Activated naive CD4-positive, alpha-beta T cell treated with Interleukin-2 at 50 U/mL for 16 hours (primary cell): ENCODE measurements at places on chromosomes 1 and 21.

GRCh38 chr1:107457989-107458388 is 317.1 kb downstream of the NTNG1 start:
- no peak for DNase-seq

- DNase-seq: no peak
These were observed 564.2 kb downstream of the PTPRU start for GRCh38 chr1:29800522-29800956.

DNA sequence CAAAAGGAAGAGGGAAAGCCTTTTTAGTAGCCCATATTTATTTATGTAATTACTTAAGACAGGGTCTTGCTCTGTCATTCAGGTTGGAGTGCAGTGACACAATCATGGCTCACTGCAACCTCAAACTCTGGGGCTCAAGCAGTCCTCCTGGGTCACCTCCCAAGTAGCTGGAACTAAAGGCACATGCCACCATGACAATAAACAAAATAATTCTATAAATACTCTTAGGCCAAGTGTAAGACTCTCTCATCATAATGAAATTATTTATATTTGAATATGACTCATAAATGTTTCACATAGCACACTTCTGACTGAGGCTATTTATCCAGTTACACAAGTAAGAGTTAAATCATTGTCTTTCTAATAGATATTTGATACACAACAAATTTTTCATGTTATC is 314.7 kb downstream of the AMY1C start:
- DNase-seq: no peak

DNA sequence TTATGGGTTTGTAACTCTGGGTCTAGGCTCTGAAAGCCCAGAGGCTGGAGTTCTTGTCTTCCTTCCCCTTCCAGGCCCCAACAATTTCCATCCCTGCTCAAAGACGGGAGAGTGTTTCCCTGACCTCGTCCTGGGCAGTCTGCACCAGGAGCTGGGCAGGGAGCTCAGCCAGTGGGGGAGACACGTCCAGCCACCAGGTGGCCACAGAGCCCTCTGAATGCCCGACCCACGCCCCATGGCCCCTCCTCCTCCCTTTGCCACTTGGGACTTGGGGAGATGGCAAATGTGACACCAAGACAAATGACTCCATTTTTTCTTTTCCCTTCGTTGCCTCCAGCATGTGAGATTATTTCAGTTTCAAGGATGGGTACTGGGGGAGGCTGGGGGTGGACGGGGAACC is 159.9 kb upstream of the AJAP1 start:
- no peak for DNase-seq

DNA sequence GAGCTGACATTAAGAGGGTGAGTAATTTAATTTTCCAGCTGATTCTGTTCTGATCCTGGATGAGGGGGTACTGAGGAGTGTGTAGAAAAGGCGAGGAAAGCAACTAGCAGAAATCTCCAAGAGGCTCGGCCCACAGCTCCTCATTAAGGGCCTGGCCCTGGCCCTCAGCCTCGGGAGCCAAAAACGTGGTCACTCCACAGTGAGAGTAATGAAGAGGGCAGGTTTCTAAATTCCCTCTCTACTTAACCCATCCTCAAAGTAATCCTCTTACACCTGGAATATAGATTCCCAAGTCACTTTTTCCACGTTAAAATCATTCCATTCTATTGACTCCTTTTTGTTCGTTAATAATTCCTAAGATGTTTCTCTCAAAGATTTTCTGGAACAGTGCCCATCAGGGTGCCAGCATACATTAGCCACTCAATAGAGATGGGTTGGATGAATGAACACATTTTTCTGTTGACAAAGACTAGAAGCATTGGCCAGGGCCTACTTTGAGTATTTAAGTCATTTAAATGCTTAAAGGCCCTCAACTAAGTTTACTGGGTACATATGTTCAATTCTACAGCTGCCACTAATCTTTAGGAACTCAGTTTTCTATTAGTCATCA is 1.1 kb upstream of the COL11A1 start:
- DNase-seq: no peak

- DNase-seq: no peak
These were observed 13.7 kb upstream of the RHEX start for GRCh38 chr1:206039046-206039973.

DNA sequence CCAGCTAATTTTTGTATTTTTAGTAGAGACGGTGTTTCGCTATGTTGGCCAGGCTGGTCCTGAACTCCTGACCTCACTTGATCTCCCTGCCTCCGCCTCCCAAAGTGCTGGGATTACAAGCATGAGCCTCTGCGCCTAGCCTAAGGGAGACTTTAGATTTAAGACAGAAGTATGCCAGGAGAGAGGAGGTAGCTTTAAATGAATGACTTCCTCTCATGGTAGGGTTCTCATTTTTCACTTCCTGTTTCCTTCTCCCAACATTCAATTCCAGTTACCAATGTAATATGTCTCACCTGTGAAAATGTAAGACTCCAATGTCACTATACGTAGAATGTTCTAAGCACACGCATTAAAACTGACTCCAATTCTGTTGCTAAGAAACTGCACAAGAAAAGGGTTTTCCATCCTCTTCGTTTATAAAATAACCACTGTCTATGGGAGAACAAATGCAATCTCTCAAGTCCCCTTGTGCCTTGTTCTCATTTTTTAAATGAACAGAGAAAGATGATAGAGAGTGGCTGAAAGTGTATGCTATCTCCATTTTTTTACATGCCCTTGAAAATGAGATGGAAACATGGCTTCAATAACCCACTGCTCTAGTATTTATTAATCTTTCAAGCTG is 140.0 kb downstream of the SLC45A1 start:
- DNase-seq: no peak

DNA sequence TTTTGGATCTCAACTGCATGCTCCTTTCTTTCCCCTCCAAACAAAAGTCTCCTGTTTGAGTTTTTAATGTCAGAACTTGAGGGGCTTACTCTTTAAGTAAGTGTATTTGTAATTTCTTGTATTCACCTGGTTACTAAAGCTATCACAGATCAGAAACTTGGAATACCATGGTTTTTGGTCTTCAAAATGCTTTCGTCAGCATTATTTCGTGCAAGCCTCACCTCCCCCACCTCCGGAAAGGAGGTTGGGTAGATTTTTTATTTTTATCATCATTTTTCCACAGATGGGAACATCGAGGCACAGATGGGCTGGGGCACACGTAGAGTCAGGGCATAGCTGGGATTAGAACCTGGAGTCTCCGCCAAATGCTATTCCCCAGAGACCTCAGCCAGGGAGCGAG is 100.7 kb downstream of the IER5 start:
- no peak for DNase-seq

DNA sequence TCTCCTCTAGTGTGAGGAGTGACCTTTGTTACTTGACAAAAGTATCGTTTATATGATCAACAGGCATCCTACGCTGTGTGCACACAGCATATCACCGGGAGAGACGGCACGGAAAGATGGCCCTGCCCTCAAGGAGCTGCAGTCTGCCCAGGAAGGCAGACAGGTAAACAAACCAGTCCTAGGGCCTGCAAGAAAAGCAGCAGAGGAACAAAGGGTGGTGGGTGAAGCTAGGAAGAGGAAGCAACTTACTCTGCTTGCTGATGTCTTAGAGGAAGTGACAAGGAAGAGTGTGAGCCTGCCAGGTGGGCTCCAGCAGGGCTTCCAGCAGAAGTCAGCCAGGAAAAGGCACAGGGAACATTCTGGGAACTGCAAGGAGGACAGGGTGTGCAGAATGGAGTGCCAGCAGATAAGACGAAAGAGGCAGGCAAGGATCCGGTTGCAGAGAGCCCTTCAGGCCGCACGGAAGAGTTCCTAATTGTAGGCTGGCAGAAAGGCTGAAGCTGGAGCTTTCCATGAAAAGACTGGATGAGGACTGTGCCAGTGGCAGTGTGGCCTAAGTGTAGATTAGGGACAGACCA is 106.7 kb downstream of the SLC45A1 start:
- peak; percentile 35 for DNase-seq
